Activated CD4-positive, alpha-beta T cell treated with anti-CD3 and anti-CD28 coated beads for 24 hours (primary cell): ENCODE measurements at places on chromosomes 11 and 22.

- DNase-seq, result no peak
Measured at GRCh38 chr11:69205743-69206612, 50.2 kb downstream of the SMIM38 start.

- DNase-seq, result no peak
Measured at GRCh38 chr11:79486242-79486984, 45.6 kb upstream of the TENM4 start.

DNA sequence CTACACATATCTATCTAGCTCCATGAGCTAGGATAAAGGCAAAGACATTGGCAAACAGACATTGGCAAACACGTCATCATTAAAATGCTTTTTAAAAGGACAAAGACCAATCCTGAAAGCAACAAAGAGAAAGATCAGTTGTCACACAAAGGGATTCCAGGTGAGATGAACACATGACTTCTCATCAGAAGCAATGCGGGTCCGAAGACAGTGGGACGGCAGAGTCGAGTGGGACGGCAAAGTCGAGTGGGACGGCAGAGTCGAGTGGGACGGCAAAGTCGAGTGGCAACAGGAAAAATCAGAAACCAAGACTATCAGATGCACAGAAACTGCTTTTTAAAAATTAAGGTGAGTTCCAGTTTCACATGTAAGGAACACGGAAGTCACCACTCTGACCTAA lies 609.5 kb downstream of the BRD1 start:
- DNase-seq, result no peak

GRCh38 chr11:131689049-131689925 lies 318.9 kb downstream of the NTM start:
- DNase-seq, result no peak

DNA sequence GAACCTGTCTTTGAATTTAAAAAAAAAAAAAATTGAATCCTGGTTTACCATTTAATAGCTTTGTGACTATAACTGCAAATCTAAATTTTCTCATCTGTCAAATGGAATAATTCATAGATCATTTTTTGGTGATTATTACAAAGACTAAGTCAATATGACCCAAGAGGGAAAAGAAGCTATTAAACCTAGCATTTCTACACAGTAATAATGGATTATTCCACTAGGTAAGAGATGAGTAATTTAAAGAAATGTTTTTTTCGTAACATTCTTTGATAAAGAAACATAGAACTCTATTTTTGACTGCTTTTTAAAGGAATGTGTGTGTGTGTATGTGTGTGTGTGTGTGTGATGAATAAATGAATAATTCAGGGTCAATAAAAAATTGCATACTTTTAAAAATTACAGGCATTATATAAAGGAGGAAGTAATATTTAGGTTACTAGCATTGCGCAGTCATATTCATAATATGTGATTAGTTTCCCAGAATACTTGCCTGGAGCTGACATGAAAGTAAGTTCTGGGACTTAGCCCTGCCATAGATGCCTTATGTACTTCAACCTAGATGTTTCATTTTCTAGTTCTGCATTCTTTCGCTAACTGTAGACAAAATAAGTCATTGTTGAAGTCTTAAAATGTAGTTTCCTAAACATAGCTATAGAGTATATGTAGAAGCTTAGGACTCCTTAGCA lies 72.9 kb downstream of the TMEM135 start:
- no peak for DNase-seq

DNA sequence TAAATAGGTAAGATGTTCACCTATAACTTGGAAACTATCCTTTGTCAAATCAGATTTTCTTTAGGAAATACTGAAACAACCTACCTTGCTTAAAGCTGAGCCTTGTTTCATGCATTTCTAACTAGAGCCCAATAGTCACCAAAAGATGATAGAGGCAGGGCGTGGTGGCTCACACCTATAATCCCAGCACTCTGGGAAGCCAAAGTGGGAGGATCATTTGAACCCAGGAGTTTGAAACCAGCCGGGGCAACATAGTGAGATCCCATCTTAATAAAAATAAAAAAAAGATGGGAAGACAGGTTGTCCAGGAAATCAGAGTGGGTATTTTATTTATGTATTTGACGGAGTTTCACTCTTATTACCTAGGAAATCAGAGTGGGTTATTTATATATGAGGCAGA lies 38.3 kb downstream of the DDX6 start:
- DNase-seq, result no peak

- DNase-seq, result no peak
Measured at GRCh38 chr11:57566905-57567514, 462 bp downstream of the UBE2L6 start.

- DNase-seq, result no peak
Measured at GRCh38 chr11:102981324-102981910, 25.9 kb upstream of the MMP13 start.

GRCh38 chr22:19737846-19738663 lies 14.7 kb downstream of the GP1BB start:
- DNase-seq, result no peak

- DNase-seq, result no peak
Measured at GRCh38 chr22:35152316-35152715, 86.4 kb downstream of the ISX start.

DNA sequence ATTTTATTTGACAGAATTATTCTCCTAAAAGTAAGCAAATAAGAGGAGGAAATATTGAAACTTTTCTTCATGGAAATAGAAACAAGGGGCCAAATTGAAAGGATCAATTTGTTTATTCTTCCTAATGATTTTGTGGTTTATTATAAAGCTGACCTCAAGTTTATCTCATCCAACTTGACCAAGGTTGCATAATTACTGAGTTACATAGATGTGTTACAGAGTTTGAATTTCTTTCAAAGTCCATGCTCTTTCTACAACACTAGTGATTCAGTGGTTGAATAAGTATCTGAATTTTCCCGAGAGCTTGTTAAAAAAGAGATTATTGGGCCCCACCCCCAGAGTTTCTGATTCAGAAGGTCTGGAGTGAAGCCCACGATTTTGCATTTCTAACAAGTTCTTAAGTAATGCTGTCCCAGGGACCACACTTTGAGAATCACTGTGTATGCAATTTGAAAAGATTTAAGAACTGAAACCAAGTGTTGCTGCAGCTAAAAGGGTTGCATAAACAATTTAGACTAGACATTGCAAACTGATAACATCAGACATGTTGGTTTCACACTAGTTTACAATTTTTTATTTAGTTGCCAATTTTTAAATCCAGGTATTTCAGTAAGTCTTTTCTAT lies 485.7 kb upstream of the ANO5 start:
- no peak for DNase-seq

DNA sequence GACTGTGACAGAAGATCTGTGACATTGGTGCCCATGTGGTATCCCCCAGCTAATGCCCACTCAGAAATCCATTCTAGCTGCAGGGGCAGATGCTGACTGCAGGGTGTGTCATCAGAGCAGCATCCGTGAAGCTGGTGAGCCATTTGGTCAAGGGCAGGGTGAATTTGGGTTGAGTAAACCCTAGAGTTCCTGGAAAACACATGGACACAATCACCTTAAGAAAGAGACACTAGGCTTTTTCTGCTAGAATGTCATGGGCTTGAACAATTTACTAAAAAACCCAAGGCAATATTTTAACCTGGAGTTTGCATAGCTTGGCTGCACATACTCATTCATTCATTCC lies 100.0 kb downstream of the ADAMTS15 start:
- DNase-seq, result no peak

DNA sequence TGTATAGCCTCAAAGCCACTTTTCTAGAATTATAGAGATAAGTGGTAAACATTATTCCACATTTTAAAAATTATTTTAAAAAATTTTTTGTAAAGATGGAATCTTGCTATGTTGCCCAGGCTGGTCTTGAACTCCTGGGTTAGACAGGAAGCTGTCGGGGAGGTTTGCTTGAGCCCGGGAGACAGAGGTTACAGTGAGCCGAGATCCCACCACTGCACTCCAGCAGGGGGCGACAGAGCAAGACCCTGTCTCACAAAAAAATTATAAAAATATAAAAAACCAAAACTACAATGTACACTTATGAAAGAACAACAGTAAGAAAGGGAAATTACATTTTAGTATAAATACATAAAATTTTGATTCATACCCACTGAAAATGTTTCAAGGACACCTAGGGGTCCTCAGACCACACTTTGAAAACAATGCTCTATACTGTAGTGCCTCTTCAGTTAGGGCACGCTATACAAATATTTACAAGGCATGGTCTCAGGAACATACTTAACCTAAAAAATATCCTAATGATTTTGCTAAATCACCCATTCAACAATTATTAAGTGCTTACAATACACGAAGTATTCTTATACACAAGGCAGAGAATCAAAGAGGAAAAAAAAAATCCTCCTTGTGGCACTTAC lies 111.2 kb downstream of the MRTFA start:
- peak; percentile 59 for DNase-seq

DNA sequence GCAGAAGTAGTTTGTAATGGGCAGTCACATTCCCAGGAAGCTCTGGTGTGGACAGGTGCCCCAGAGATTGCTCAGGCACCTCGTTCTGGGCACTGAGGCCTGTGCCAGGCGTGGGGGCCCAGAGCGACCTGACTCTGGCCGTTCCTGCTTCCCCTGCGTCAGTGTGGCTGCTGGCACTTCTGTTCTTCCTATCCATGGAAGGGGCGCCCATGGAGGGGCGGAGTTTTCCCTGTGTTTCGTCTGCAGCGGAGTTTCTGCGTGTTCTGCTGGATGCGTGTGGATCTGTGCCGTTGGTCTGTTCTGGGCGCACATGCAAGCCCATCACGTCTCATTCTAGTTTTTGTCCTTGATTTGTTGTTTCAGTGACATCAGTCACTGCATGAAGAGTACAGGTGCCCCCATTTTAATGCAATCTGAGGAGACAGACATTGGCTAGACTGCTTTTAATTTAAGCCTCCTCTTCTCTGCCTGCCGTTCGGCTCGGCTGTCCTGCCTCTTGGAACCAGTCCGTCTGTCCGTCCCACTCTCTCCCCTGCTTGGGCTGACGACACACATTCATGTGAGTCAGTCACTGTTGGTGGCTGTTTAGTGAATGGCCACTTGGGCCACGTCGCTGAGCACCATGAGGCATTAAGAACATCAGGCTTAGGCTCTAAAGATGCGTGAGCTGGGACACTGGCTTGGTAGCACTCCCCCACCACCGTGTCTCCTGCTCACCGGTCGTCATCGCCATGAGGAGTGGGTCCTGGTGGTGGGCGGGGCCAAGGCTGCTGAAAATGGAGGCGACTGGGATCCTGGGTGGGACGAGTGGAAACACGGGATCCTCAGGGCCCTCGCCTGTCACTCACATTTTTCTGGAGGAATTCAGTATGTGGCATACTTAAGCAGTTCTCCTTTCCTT lies 255.8 kb downstream of the TBC1D22A start:
- DNase-seq, result no peak

DNA sequence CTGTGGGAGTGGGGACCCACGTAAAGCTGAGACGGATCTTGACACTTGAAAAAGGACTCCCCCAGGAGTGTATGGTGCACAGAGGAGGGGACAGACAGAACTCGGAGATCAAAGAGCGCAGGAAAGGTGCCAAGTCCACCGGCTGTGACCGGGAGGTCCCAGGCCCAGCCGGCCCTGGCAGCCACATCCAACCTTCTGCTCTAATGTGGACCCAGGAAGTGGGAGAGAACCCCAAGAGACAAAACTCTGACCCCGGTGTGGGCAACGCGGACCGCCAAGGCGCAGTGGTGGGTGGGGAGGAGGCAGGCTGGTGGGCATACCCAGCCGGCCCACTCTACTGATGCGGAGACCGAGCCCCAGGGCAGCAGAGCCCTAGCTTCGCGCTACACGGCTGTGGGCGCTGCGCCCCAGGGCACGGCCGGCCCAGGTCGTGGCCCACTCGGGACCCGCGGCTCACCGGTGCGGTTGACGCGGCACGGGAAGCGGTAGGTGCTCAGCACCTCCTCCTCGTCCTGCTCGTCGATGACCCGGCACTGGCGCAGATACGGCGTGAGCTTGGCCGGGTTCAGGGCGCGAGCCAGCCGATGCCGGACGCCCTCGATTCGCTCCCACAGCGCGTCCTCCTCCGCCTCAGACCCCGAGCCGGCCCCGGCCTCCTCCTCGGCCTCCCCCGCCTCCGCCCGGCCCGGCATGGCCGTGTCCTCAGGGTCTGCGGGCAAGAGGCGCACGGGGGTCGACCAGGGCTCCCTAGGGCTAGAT lies 527 bp downstream of the CARD10 start:
- no peak for DNase-seq

GRCh38 chr11:71564430-71564829 lies 933 bp upstream of the KRTAP5-10 start:
- no peak for DNase-seq

DNA sequence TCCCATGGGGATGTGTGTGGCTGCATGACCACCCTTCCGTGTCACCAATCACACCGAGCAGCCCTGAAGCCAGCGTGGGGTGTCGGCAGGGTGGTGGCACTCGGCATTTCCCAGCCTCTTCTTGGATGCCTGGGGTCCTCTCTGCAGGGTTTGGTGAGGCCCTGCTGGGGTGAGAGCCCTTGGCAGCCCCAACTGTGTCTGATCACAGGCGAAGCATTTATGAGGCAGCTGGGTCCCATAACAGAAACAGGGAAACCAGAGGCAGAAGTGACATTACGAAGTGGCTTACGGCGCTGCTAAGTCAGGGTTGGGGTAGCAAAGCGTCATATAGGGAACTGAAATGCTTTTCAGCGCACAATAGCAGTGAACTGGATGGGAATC lies 92.3 kb upstream of the SEPTIN5 start:
- DNase-seq, result no peak

DNA sequence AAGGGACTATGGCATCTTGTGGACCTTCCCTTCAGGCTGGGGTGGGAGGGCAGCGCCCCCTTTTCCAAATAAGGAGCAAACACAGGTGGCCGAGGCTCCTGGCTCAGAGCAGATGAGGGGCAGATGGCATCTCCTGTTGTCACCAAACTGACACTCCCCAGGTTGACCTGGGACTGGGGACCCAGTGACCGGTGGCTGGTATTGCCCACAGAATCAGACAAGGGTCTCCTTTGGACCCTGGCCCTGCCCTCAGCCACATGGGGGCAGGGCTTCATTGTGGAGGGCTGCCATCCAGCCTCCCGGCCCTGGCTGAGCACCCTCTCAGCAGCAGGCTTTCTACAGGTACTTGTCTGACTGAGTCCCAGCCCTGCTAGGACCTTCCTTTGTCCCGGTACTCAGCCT lies 842 bp upstream of the SIGIRR start:
- no peak for DNase-seq

GRCh38 chr11:86214710-86215109 lies 29.8 kb upstream of the EED start:
- peak; percentile 61 for DNase-seq

DNA sequence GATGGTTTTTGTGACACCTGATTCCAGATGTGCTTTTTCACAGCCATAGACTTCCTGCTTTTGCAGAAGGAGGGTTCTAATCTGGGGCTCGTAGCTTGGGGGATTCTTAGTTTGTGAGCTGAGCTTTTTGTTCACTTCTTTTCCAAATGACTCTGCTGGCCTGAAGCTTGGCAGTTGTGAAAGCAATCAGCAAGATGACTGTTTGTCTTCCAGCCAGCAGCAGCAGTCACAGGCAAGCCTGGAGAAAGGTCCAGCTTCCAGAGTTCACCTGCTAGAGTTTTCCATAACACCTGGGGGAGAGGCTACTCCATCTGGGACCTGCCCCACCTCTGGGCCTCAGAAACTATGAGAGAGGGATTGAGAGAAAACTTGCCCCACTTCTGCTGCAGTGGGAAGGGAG lies 4.1 kb downstream of the MARK2 start:
- DNase-seq, result no peak

GRCh38 chr11:60367009-60367408 lies 11.3 kb upstream of the MS4A7 start:
- DNase-seq, result no peak
